Kidney (tissue), 22 donors: ENCODE measurements at places on chromosomes 2 and 18.
A peak's percentile ranks its signal among the peaks of the same experiment; 100 is the strongest.

DNA sequence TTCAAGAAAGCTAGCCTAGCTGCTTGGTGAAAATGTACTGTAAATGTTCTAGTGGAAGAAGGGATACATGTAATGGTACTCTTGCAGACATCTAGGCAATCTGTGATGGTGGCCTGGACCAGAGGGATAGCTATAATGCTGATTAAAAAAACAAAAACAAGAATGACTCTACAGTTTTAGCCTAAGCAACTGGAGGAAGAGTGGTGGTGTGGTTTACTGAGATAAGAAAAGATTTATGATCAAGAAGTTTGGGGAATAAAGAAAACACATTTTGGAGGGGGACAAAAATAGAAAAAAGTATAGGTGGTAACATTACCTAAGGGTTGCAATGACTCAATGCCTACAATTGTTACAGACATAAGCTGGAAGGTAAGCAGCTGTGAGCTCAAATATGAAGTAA is 1080.7 kb upstream of the CELF4 start:
- DNase-seq: no peak

DNA sequence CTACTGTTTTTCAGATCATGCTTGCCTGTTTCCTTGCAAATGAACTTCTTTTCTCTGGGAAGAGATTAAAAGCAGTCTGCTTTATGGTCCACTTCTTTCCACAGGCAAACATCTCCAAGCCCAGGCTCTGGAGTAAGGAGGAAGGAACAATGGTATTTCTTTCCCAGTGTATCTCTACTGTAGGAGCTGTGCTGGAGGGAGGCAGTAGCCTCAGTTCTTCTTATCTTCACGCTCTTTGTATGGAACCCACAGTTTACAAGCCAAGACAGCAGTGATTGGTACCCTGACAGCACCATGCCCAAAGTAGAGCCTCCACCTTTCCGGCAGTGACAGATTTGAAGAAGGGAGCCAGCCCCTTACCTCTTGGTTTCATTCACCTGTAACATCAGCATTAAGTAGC is 35.2 kb downstream of the SPOPL start:
- no peak for DNase-seq

- DNase-seq: no peak
Measured at GRCh38 chr2:199738727-199739412, 112.1 kb downstream of the FTCDNL1 start.

GRCh38 chr2:143345887-143346787 is 216.9 kb downstream of the ARHGAP15 start:
- DNase-seq: no peak

- peak; percentile 31 for DNase-seq
Measured at GRCh38 chr2:240957656-240958365, 40.6 kb upstream of the SNED1 start.

DNA sequence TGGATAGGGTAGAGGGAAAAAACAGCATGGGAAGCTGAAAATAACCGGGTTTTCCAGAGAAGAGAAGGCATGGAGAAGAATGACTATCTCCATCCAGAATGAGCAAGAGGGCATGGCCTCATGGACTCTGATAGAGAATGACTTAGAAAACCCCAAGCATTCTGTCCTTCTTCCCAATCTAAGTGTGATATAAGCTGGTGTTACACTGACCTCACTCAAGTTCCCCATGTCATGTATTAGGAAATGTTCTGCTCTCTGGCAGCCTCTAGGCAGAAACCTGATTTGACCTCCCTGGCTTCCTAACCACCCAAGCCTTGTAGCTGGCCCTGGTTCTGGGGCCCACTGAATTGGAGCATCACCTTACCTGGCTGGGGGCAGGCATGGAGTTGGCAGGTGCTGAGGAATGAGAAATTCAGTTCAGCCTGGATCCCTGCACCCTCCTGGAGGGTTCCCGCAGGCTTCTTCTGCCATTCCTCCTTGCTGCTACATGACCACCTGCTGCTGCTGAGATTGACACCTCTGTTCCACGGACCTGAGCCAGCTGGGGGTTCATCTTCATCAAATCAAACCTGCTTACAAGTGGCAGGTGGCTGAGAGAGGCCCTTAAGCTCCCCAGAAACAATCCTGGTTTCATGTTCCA is 5.2 kb upstream of the SIGLEC15 start:
- no peak for DNase-seq

- no peak for DNase-seq
Measured at GRCh38 chr18:6044319-6044718, 149.0 kb upstream of the TMEM200C start.

DNA sequence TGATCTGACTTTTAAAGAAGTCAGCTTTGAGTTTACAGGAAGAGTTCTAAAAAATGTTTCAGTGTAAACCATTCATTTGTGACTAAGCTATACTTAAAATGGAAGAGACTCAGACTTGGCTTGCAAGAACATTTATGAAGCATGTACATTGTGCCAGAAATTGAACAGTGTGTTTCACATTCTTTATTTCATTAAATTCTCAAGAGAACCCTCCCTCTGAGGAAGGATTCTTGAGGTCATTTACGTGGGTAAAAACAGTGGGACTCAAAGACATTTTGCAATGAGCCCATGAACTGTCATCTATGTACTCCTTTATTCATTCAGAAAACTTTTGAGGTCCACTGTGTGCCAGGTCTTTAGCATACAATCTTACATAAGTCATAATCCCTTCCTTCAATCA is 143.6 kb upstream of the ZNF521 start:
- DNase-seq: no peak

GRCh38 chr2:172395503-172395902 is 31.9 kb upstream of the ITGA6 start:
- no peak for DNase-seq

- DNase-seq: no peak
Measured at GRCh38 chr2:192535956-192536921, 341.5 kb upstream of the TMEFF2 start.

GRCh38 chr2:225272173-225272572 is 127.3 kb upstream of the NYAP2 start:
- no peak for DNase-seq

DNA sequence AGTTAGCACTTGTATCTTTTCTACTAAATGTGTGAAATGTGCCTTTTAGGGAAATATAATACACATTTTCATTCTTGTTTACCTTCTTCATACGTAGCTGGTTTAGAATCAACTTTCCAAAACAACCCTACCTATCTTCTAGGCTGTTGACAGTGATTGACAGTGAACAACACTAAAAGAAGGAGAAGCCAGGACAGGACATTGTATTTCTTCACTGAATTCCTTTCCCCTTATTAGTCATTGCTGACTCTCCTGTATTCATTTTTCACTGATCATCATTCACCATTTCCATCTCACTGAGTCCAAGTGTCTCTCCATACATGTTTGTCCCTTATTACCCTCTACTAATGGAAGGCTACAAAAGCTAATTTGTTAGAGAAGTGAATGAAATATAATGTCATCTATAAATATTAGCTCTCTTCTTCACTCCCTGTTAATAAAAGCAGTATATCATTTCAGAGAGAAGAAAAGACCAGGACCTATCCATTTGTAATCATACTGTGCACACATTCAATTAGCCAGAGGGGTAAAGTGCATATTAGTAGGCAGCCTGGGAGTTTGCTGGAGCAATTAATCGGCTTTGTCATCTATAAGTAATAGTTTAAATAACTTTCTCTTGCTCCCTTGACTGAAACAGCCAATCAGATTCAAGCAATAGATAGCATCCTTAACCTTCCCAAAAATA is 192.5 kb upstream of the FOSL2 start:
- DNase-seq: no peak

DNA sequence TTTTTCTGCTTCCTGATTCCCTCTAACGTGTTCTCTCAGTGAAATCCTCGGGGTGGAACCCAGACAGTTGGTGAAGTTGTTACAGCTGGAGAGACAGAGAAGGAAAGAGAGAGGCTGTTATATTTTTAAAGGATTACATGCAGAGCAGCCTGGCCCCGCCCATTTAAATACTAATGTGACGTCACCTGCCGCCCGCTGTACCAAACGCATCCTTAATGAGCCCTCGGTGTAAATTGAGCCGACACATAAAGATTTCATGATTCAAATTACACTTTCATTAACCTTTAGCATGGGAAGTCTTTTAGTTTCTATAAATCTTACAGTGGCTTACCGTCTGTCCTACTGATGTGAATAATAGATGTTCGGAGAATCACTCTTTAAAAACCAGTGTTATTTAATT is 164.0 kb upstream of the SIX3 start:
- no peak for DNase-seq

- DNase-seq: peak; percentile 43
Measured at GRCh38 chr2:176172895-176173566, 15.4 kb upstream of the HOXD1 start.

- peak; percentile 36 for DNase-seq
Measured at GRCh38 chr2:70103531-70104061, 16.3 kb downstream of the PCBP1 start.

DNA sequence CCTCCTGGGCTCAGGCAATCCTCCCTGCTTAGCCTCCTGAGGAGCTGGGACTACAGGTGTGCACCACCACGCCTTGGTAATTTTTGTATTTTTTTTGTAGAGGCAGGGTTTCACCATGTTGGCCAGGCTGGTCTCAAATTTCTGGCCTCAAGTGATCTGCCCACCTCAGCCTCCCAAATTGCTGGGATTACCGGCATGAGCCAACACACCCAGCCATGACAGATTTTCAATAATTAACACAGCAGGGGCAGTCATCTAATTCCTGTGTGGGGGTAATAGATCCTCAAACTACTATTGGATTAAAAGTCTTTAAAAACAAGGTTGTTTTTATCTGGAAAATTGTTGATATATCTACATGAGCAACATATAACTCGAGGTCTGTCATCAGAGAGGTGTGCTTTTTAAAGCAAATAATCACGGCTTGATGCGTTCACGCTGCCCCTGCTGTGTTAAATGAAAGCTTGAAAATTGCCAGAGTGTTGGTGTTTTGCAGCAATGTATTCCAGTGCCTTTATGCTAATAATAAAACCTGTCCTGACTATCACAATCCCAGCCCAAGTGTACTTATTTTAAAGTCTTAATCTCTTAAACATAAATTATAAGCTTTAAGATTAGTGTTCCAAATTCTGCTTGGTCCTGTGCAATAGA is 35.6 kb upstream of the ASB1 start:
- no peak for DNase-seq

GRCh38 chr2:237624565-237624964 is 2.8 kb upstream of the LRRFIP1 start:
- DNase-seq: no peak

GRCh38 chr2:226059961-226060627 is 660.6 kb downstream of the NYAP2 start:
- DNase-seq: no peak

DNA sequence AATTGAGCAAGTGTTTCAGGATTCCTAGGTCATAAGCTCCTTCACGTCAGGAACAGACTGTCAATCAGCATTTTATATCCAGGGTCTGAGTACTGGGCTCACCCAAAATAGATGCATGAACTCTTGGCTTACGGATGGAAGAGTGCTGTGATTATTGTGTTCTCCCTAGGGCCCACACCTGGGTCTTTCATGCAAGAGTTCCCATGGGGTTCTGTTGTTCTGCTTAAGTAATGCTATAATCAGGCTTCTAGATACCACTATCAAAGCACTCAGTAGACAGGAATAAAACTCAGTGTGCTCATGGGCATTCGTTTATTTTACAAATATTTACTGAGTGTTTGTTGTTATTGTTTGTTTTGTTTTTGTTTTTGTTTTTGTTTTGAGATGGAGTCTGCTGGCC is 46.4 kb upstream of the PMAIP1 start:
- DNase-seq: no peak

DNA sequence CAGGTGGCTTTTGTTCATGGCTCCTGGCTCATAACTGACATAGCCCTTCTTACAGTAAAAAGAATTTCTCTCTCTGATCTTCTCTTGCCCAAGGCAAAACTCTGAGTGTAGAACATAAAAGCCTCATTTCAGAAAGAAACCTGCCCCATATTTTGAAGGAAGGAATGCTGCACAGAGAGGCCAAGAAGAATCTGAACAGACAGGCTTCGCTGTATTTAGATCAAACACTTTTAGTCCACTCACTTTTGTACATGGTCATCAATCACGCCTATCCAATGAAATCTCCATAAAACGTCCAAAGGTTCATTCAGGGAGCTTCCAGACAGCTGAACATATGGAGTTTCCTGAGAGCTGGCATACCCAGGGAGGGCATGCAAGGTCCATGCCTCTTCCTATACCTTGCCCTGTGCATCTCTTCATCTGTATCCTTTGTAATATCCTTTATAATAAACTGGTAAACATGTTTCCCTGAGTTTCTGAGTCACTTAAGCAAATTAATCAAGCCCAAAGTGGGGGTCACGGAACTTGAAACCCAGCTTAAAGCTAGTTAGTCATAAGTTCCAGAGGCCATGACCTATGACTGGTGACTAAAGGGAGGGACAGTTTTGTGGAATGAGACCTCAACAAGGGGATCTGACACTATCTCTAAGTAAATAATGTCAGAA is 62.5 kb upstream of the TMEM247 start:
- DNase-seq: no peak

DNA sequence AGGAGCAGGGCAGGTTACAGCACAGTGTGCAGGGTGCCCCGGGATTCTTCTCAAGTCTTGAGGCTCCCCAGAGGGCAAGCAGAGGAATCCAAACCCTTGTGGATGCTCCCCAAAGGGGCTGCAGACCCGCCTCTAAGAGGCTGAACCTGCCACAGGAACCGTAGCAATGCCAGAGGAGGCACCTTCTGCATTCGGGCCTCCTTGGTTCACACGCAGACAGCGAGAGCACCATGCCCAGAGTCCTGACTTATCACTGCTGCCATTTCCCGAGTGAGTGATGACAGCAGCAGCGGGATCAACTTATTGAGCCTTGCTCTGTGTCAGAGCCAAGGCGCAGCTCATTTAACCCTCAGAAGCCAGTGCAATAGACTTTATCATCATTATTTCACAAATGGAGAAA is 203.5 kb downstream of the CTIF start:
- DNase-seq: no peak

DNA sequence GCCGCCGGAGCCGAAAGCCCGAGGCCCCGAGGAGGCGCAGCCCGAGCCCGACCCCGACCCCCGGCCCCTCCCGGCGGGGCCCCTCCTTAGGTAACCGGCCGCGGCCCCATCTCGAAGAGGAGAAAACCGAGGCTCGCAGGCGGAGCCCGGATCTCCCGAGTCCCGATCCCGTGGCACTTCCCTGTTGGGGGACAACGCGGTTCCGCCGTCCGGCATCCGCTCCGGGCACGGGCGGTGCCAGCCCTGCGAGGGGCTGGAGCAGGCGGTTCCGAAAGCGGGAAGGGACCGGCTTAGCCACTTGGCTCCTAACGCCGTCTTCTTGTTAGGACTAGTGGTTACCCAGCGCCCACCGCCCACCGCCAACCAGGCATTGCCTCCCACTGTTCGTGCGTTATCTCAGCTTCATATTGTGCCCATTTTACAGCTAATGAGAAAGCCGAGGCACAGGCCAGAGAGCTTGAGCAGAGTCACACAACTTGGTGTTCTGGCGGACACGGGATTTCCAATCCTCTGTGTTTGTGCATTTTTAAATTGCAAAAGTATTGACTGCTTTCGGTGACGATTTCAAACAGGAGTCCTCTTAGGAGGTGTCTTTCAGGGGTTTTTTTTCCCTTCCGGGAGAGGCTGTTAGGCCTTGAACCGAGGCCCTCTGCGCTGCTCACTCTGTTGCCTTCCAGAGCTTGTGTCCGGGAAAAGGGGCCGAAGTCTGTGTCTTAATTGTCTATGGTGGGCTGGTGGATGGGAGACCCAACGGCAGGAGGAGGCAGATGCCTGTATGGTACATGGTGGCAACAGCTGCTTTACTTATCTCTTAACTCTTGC is 562 bp downstream of the CENPA start:
- no peak for DNase-seq
